ENCODE measurements at places on chromosomes 2 and 18.

DNA sequence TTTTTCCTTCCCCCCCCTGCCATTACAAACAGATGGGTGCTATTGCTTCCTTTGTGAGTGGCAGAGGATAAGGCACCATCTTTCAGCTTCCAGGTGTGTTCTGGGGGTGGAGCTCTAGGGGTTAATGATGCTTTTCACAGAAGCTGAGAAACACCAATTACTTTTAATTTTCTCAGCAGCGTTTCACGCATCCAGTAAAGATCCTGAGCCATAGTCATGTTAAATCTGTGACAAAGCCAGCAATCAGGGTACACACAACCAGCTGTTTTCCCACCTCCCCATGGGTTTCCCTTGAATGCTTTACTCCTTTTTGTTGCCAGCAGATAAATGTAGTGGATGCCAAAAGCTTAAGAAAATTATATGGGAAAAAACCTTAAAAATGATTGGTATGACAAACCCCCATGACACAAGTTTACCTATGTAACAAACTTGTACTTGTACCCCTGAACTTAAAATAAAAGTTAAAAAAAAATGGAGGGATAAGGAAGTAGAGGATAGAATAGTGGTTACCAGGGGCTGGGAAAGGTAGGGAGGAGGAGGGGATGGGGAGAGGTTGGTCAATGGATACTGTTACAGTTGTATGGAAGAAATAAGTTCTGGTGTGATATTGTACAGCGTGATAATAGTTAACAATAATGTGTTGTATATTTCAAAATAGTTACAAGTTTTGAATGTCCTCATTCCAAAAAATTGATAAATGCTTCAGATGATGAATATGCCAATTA, 70.0 kb downstream of the ACOXL start:
- DNase-seq: no peak

DNA sequence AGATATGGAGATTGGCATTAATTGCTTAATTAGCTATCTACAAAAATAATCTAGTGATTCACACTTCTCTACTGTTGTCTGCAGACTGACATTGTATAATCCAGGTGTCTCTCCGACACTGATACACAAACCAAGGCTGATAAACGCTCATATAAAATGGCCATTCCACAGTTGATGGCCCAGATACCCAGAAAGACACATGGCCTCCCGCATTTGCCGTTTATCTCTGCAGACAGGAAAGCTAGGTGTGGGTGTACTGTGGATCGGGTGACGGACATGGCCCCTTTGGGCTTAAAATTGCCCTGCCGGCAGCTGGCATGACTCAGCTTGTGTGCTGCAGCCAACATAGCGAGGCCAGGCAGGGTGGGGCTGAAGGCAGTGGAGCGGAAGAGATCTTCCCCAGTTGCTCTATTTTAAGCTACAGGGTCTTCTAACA, 18.5 kb downstream of the PMAIP1 start:
- DNase-seq: peak; percentile 53

DNA sequence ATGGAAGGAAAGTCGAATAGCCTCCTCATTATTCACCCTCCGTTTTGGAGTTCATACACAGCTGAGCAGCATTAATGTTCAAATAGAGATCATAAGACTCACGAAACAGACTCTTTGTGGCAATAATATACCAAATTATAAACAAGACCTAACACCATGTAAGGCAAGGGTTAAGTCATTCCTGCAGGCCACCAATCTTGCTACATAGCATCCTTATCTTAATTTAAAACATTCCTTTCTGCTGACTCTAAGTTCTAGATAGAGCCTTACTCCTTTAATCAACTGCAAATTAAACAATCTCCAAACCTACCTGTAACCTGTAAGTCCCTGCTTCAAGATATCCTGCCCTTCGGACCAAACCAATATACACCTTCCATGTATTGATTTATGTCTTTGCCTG, 178.0 kb downstream of the PDE11A start:
- no peak for DNase-seq

DNA sequence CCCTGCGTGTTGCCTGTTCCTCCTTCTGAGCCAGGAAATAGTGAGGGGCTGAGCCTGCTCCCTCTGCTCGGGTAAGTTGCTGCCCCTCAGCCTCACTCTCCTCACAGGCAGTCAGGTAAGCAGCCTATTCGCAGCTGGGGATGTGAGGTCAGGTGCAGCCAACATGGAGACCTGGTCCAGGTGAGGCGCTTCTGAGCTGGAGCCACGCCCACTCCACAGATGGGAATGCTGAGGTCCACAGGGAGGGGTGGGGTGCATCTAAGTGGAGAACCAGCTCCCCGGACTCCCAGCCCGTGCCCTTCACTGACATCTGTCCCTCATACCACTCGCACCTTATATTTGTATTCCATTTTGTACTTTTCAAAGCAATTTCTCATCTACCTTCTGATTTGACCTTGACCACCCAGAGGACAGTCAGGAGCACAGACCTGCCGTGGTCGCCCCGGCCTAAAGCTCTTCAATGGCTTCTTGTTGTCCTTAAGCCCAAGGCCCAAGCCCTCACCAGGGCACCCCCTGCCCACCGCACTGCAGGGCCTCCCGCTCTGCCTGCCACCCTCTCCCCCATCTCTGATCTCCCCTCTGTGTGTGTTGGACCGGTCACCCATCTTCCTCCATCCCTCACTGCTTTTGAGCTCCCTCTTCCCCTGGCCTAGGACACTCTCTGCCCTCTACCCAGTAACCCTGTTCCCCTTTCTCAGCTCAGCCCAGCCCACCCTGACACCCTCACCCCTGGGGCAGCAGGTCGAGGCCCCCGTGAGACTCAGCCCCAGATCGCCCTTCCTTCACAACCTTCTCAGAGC, 49.2 kb upstream of the TAF1B start:
- DNase-seq: no peak

- no peak for DNase-seq
These were observed 227.9 kb upstream of the SPRED2 start for GRCh38 chr2:65660340-65660739.

GRCh38 chr2:209526561-209526960, 102.7 kb downstream of the MAP2 start:
- DNase-seq: no peak

GRCh38 chr18:12597760-12598159, 60.1 kb downstream of the SPIRE1 start:
- DNase-seq: no peak

GRCh38 chr18:70260683-70261082, 28.2 kb upstream of the SOCS6 start:
- DNase-seq: no peak

DNA sequence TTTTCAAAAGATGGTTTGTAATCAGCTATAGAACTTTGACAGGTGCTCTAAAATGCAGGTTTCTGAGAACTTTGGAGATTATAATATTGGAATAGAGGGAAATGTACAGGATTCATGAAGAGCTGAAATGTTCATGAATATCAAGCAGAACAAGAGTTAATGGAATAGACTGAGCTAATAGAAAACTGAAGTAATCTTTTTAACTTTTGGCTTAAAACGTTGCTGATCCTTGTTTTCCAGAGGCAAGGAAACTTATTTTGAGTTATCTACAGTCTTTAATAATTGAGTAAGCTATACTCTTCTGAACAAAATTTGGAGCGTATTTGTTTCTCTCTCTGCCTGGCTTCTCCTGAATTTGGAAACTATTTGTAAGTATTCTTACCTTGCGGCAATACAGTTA, 10.8 kb upstream of the IL18RAP start:
- DNase-seq: no peak

- DNase-seq: no peak
These were observed 416.2 kb upstream of the ID2 start for GRCh38 chr2:8265476-8266226.

GRCh38 chr2:215271446-215271845, 40.4 kb upstream of the ATIC start:
- DNase-seq: peak; percentile 81

- peak; percentile 14 for DNase-seq
These were observed 46.9 kb upstream of the GREB1L start for GRCh38 chr18:21194871-21195771.

DNA sequence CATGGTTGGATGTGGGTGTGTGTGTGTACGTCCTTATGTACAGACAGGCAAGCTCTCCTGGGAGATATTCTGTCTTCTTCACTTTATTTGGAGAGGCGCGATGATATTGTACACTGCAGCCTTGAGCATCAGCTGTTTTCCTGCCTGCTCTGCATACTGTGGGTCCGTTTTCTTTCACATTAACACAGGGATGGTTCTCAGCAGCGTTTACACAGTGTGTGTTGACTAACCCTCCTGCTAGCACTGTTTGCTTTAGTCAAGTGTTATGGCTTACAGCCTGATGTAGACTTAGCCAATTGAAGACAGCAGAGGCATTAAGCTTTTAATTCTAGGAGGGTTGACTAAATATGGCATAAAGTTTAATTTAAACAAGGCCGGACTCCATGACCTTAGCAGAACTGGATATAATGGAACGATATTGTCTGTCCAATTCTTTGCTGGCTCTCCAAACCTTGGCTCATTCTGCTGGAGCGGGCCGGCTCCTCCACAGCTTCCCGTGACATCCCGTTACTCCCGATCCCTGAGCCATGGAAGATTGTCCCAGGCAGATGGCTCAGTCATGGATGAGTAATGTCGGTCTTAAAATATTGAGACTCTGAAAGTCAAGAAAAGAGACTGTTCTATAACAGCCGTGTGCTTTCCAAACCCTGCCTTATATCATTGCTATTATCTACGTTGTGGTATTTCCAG, 134.7 kb downstream of the TPGS2 start:
- DNase-seq: peak; percentile 47

DNA sequence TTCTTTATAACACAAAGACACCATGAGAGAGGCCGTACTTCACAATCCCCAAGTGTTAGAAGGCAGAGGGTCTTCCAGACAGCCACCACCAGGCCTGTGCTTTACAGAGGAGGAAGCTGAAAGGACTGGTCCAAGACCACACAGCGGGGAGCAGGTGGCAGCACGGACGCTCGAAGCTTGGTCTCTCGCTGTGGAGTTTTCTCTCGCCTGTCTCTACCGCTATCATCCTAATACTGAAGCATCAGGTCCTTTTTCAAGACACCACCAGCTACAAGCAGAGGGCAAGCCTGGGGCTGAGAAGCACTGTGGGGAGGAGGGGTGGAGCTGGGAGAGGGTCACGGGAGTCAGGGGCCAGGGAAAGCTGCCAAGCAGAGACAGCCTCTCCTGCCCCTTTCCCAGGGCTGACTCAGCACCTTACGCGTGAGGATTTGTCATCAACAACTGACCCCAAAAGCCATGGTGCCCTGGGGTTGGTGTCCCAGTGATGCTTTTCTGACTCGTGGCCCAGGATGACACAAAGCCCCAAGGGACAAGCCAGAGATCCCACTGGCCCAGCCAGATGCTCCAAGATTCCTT, 31.9 kb upstream of the FOSL2 start:
- DNase-seq: no peak

- DNase-seq: no peak
These were observed 56.4 kb upstream of the ITGB6 start for GRCh38 chr2:160256507-160256906.

- DNase-seq: no peak
These were observed 6.1 kb downstream of the STK11IP start for GRCh38 chr2:219603771-219604170.

GRCh38 chr2:133953524-133953923, 300.3 kb upstream of the MGAT5 start:
- DNase-seq: no peak

GRCh38 chr2:181153886-181154285, 173.5 kb downstream of the UBE2E3 start:
- DNase-seq: no peak

DNA sequence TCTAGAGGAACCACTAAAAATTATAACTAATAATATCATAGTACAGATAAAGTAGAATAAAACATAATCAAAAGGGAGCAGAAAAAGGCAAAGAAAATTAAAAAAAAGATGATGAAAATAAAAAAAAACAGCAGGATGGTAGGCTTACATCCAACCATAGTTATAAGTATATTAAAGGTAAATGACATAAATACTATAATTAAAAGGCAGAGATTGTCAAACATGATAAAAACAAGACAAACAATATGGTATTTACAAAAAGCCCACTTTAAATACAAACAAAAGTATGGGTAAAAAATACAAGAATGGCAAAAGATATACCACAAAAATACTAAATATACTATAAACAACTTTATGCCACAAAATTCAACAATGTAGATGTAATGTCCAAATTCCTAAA, 24.4 kb downstream of the CCDC148 start:
- DNase-seq: no peak

GRCh38 chr18:45891806-45892205, 66.3 kb downstream of the SIGLEC15 start:
- no peak for DNase-seq

GRCh38 chr18:59502274-59503175, 143.5 kb upstream of the LMAN1 start:
- DNase-seq: no peak

DNA sequence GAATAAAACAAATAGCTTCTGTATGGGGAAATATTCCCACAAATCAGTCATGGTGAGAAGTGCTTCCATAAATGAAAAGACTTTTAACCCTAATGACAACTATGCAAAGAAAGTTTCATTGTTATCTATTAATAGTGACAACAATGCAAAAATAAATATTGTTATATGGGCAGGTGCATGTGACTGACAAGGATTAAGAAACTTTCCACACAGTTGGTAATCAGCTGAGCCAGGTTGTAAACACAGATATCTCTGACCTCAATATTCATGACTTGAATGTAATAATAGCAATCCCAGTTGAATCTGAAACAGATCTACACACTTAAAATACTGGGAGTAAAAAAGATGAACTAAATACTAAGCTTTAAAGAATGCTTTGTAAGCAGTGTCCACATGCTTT, 517.0 kb upstream of the SOX11 start:
- DNase-seq: no peak

GRCh38 chr2:33145459-33145858, 198.7 kb downstream of the LTBP1 start:
- no peak for DNase-seq

GRCh38 chr2:120656273-120656950, 79.3 kb upstream of the GLI2 start:
- DNase-seq: no peak

All from NCI-H526 (cell line).